Right lobe of liver (tissue), 6 donors: ENCODE measurements at places on chromosomes 7 and 10.

GRCh38 chr7:122310119-122311021, 5.8 kb upstream of the FEZF1 start:
- DNase-seq: peak; percentile 20

- DNase-seq: peak; percentile 11
Measured at GRCh38 chr10:78310481-78311080, 276.9 kb downstream of the RPS24 start.

DNA sequence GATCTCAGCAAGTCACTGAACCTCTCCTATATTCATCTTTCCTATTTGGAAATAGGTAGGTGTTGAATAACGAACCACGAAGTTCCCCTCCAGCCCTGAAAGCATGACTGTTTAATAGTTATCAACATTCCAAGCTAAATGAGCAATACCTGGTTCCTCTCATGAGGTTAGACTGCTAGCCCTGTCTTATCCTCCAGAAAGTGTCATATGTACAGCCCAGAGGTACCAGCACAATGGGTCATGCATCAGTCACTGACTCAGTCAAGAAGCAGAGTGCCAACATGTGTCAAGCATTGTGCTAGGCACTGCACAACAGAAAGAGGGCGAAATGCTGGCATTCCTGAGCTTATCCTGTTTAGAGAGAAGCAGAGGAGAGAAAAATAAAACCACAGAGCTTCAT, 70.0 kb downstream of the AMPH start:
- DNase-seq: no peak

GRCh38 chr10:16788778-16789177, 28.4 kb downstream of the RSU1 start:
- DNase-seq: no peak

DNA sequence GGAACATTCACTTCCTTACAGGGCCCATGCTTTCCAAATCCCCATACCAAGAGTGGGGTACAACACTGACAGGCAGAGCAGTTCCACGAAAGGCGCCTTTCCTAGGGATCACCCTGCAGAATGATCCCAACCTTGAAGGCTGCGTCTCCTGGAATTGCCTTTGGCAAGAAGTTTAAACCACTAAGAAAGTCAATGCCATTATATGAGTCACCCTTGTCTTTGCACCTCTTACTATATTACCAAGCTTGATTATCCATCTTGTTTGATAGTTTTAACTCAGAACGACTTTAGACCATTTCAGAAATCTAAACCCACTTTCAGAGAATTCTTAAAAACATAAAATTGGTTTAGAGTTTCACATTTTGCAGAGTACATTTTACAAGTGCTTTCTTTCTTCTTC, 282.1 kb downstream of the ARHGAP12 start:
- DNase-seq: no peak

GRCh38 chr7:2143450-2143849, 89.3 kb downstream of the MAD1L1 start:
- no peak for DNase-seq

DNA sequence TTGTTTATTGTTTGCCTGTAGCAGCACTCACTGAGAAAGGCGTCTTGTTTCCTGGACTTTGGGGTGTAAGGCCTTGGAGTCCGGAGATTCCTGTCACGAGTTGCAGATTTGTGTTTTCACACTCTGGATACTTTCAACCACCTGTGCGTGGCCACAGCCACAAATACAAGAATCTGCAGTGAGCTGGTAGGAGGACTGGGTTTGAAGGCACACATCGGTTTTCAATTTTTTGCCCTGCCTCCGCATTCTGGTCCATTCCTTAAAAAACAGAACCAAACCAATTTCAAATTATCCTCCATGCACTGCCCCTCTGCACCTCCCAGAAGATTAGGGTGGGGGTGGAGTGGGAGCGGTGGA, 619 bp downstream of the EXOC4 start:
- DNase-seq: no peak

GRCh38 chr7:31059551-31059950, 7.4 kb downstream of the ADCYAP1R1 start:
- no peak for DNase-seq

GRCh38 chr7:42671627-42672026, 240.2 kb downstream of the C7orf25 start:
- DNase-seq: no peak

GRCh38 chr10:125085258-125086054, 74.9 kb downstream of the CTBP2 start:
- DNase-seq: no peak

DNA sequence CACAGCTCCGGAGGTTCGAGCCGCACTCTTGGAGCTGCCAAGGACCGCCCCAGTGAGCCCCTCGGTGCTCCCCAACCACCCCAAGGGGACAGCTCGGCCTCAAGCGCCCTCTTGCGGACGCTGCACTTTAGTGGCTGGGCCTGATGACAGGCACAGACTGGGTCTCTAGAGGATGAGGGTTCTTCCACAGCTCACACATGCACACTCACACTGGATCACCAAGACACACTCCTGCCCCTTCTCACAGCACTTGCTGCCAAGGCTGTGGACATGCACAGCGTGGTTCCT, 2.1 kb downstream of the RET start:
- DNase-seq: no peak

DNA sequence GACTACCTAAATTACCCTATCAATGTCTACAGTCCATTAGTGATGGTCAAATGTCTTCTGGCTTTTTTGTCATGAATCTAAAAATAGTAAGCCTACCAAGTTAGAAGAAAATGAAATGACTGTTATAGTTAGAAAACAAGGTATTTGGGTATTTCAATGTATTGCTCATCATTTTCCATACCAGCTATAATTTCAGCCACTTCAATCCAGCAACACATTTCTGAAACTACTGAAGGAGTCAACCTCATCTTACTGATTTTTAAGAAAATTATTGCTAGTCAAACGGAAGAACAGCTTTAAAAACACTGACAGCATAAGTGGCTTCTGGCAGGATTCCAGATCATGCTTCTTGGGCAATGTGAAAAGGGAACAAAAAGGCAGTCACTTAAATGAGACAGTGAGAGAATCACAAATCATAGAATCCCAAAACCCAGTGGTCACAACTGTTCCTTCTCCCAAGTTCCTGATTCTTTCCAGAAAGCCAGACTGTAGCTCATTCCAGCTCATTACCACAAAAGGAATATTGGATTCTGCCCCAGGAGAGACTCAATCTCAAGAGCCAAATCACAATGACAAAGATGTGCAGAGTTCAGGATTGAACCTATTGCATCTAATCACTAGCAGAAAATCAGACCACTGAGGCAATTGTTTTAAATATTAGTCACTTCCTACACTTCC, 61.2 kb upstream of the LRRN3 start:
- DNase-seq: no peak

DNA sequence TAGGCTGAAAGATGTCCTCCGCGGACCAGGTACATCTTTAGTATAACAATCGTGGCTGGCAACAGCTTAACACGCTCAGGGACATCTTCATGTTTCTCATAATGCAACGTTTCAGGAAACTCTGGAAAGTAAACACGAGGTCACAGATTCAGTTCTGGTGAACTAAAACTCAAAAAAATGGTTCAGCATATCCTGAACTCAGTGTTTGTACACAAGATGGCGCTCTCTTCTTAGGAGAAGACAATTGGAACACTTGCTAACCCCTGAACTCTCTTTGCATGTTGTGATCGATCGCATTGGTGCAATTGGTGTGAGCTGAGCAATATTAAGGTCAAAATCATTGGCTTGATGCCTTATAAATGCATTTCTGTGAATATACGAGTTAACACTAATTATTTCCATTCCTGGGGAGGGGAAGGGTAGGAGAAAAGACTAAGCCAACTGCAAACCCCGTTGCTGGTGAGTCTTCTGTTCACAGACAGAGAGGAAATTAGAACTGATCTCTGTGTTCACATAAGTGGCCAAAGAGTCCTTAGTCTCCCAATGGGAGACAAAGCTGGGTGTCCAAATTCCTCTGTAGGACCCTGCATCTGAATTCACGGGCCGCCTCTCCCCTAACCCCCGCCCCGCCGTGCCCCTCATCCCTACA, 52.6 kb upstream of the FAM180A start:
- DNase-seq: no peak

GRCh38 chr7:73770860-73771670, 995 bp upstream of the CLDN3 start:
- no peak for DNase-seq

GRCh38 chr10:111086574-111086973, 9.7 kb downstream of the ADRA2A start:
- DNase-seq: no peak

GRCh38 chr10:10849306-10849705, 168.4 kb upstream of the CELF2 start:
- DNase-seq: no peak

- peak; percentile 40 for DNase-seq
Measured at GRCh38 chr10:132109341-132110110, 43.8 kb downstream of the JAKMIP3 start.

- no peak for DNase-seq
Measured at GRCh38 chr7:55234408-55234807, 130.7 kb upstream of the LANCL2 start.

DNA sequence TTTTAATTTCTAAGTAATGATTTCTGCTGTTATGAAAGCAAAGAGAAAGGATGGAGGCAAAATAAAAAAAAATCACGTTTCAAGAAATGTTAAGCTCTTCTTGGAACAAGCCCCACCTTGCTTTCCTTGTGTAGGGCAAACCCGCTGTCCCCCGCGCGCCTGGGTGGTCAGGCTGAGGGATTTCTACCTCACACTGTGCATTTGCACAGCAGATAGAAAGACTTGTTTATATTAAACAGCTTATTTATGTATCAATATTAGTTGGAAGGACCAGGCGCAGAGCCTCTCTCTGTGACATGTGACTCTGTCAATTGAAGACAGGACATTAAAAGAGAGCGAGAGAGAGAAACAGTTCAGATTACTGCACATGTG, 2.4 kb downstream of the ADRB1 start:
- no peak for DNase-seq

- DNase-seq: no peak
Measured at GRCh38 chr7:44051611-44052220, 7.2 kb downstream of the DBNL start.

DNA sequence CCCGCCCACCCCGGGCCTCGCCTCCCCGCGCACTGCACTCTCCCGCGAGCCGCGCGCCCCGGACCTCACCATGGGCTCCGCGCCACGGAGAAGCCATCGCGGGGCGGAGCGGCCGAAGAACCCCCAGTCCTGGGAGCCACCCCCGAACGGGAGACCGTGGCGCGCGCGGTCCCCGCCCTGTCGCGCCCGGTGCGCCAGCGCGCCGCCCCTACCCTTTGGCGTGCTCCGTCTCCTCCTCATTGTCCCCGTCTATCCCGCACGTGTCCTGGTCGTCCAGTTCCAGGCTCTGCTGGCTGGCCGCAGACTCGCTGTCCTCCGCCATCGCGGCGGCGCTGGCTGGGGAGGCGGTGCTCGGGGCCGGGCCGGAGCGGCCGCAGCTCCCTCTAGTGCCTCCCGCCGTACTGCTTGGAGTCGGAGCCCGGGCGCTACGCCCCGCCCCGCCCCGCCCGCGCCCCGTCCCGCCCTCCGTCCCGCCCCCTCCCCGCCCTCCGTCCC, at the start of gene NMT2:
Gene NMT2, minus strand, starts transcription at position 403 of the 495 bp plus-strand sequence. Its CDS starts 81 bp downstream, at position 322.
- DNase-seq: peak; percentile 93

DNA sequence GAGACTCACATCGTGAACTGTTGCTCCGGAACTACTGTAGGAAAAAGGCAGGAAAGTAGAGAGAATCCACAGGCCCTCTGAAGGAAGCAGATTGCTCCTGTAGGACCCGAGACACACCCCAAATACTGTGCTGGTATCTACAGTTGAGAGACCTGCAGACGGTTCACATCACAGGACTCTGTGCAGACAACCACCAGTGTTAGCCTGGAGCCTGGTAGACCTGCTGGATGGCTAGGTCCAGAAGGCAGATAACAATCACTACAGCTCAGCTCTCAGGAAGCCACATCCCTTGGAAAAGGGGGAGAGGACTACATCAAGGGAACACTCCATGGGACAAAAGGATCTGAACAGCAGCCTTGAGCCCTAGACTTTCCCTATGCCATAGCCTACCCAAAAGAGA, 311.8 kb upstream of the PRKCQ start:
- DNase-seq: no peak

GRCh38 chr10:132145521-132146185, 41.1 kb upstream of the DPYSL4 start:
- DNase-seq: peak; percentile 43

DNA sequence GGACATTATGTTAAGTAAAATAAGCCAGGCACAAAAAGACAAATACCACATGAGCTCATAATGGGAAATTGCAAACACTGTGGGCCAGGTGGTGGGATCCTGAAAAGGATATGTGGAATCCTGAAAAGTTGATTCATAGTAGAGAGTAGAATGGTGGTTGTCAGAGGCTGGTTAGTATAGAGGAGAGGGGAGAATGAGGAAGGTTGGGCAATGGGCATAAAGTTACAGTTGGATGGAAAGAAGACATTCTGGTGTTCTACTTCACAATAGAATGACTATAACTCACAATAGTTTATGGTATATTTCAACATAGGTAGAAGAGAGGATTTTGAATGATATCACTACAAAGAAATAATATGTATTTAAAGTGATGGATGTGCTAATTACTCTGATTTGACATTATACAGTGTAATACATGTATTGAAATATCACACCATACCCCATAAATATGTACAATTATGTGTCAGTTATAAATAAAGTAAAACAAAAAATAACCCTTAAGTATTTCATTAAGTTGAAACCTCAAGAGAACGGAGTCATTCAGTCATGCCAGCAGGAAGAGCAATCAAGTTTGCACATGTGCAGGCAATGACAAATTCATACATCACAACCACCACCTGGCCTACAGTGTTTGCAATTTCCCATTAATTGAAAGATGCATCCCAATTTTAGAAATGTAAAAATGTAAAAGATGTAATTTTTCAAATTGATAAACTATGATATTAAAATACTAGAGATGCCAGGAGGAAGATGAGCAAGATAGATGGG, 156.7 kb downstream of the MAGI2 start:
- DNase-seq: no peak

- DNase-seq: no peak
Measured at GRCh38 chr10:24951201-24952142, 934 bp downstream of the PRTFDC1 start.

DNA sequence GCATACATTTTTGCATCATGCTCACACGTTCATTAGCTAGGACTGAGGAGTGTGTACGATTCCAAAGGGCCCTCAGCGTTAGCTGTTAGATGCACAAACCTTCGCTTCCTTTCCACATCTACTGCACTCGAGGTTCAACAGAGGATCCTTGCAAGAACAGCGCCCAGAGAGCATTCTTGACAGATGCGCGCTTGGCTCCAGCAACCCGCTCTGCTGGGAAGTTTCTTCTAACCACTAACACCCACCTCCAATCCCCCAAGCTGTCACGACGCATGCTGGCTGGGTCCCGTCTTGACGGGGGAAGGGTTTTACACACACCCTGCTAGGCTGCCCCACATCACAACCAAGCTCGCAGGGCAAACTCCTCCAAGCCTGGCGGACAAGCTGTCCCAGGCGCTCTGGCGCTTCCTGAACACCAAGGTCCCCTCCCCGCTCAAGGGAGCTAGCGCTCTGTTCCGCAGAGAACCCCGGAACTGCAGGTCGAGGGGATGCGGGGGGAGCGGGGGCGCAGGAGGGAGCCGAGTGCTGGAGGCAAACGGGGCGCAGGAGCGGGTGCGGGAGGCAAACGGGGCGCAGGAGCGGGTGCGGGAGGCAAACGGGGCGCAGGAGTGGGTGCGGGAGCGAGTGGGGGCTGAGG, 653 bp upstream of the ADRB1 start:
- DNase-seq: peak; percentile 58

- no peak for DNase-seq
Measured at GRCh38 chr10:7338469-7338868, 72.4 kb downstream of the SFMBT2 start.
